ENCODE measurements at places on chromosomes 11 and 22. TPM values are rescaled to one million over a fixed set of nuclear protein-coding genes. Genes with fewer than 3 reads are reported as not detected.

SLC22A6 gene
- not detected for total RNA-seq

FIBIN gene
- total RNA-seq, result not detected

TUB gene
- 0.14 TPM for total RNA-seq

MMP27 gene
- not detected for total RNA-seq

GGT1 gene
- total RNA-seq, result 25.7 TPM

BATF2 gene
- 1.2 TPM for total RNA-seq

OR6T1 gene
- total RNA-seq, result not detected

TREH gene
- total RNA-seq, result not detected

STX3 gene
- 73.7 TPM for total RNA-seq

C11orf54 gene
- total RNA-seq, result 20.6 TPM

SLC15A3 gene
- 7.4 TPM for total RNA-seq

ROBO4 gene
- total RNA-seq, result not detected

SNX32 gene
- 2.6 TPM for total RNA-seq

OR5B21 gene
- 0.89 TPM for total RNA-seq

IL10RA gene
- 304 TPM for total RNA-seq

RTL10 gene
- total RNA-seq, result 18.4 TPM

LRRC32 gene
- total RNA-seq, result 0.75 TPM

ALG9 gene
- total RNA-seq, result 28.8 TPM

OR8G5 gene
- total RNA-seq, result not detected

MTCH2 gene
- total RNA-seq, result 66.8 TPM

PATE2 gene
- not detected for total RNA-seq

OR5P2 gene
- not detected for total RNA-seq

CARD10 gene
- total RNA-seq, result 0.30 TPM

RAB38 gene
- total RNA-seq, result 1.4 TPM

GRK3 gene
- total RNA-seq, result 30.7 TPM

SLC22A25 gene
- not detected for total RNA-seq

MUC6 gene
- not detected for total RNA-seq

DRICH1 gene
- 0.79 TPM for total RNA-seq

SCGB1C1 gene
- not detected for total RNA-seq

MUC5AC gene
- not detected for total RNA-seq

MOGAT2 gene
- not detected for total RNA-seq

SLC17A6 gene
- total RNA-seq, result not detected

GGT5 gene
- not detected for total RNA-seq

KRTAP5-11 gene
- total RNA-seq, result not detected

KMT5B gene
- total RNA-seq, result 29.2 TPM

FOLR3 gene
- total RNA-seq, result not detected

ABTB2 gene
- total RNA-seq, result 0.91 TPM

OR5B17 gene
- total RNA-seq, result not detected

SVIP gene
- 42.7 TPM for total RNA-seq

NEAT1 gene
- total RNA-seq, result 402 TPM

NELL1 gene
- total RNA-seq, result not detected

SPI1 gene
- total RNA-seq, result 2.9 TPM

CD3E gene
- total RNA-seq, result 607 TPM

OR5B3 gene
- total RNA-seq, result not detected

HTR3A gene
- not detected for total RNA-seq

SCARF2 gene
- total RNA-seq, result 1.5 TPM

MYO18B gene
- 3.4 TPM for total RNA-seq

FCHSD2 gene
- total RNA-seq, result 60.1 TPM

RIMBP3C gene
- 1.1 TPM for total RNA-seq

TSGA10IP gene
- not detected for total RNA-seq

CECR2 gene
- not detected for total RNA-seq

DSCAML1 gene
- total RNA-seq, result 1.4 TPM

CRYBA4 gene
- not detected for total RNA-seq

HEPHL1 gene
- not detected for total RNA-seq

UBE2L6 gene
- 221 TPM for total RNA-seq

ASCL2 gene
- 0.80 TPM for total RNA-seq

PHETA2 gene
- total RNA-seq, result 3.3 TPM

LRRC55 gene
- total RNA-seq, result not detected

Data from activated naive CD8-positive, alpha-beta T cell treated with anti-CD3 and anti-CD28 coated beads, Interleukin-2, amount 10 ng/mL, durations not matched to agents 7 days and 5 days (primary cell).